ENCODE measurements at places on chromosomes 13 and 19. TPM values are rescaled to one million over a fixed set of nuclear protein-coding genes. Genes with fewer than 3 reads are reported as not detected.

GYS1 gene
- total RNA-seq, result 58.9 TPM

PTH2 gene
- not detected for total RNA-seq

C1QTNF9 gene
- total RNA-seq, result 0.23 TPM

KANK3 gene
- 4.4 TPM for total RNA-seq

EDNRB gene
- not detected for total RNA-seq

TMIGD2 gene
- 32.4 TPM for total RNA-seq

BCL2L12 gene
- total RNA-seq, result 15.6 TPM

ZNF568 gene
- 19.3 TPM for total RNA-seq

ICAM3 gene
- total RNA-seq, result 188 TPM

PSG1 gene
- not detected for total RNA-seq

ERICH6B gene
- not detected for total RNA-seq

SYDE1 gene
- 0.51 TPM for total RNA-seq

NR2F6 gene
- total RNA-seq, result 2.8 TPM

ZNF358 gene
- total RNA-seq, result 8.9 TPM

ELANE gene
- total RNA-seq, result not detected

SCN1B gene
- total RNA-seq, result 1.1 TPM

C13orf46 gene
- total RNA-seq, result 26.8 TPM

IGFL4 gene
- total RNA-seq, result not detected

APC2 gene
- 0.10 TPM for total RNA-seq

AMER2 gene
- total RNA-seq, result not detected

CEACAM20 gene
- not detected for total RNA-seq

CYP4F8 gene
- not detected for total RNA-seq

KCTD15 gene
- 5.9 TPM for total RNA-seq

EXOSC5 gene
- 30.3 TPM for total RNA-seq

CEACAM7 gene
- not detected for total RNA-seq

SLC1A6 gene
- not detected for total RNA-seq

OR7D2 gene
- 1.6 TPM for total RNA-seq

VSTM1 gene
- not detected for total RNA-seq

SERPINE3 gene
- not detected for total RNA-seq

ZNF626 gene
- 9.7 TPM for total RNA-seq

DGKH gene
- 14.6 TPM for total RNA-seq

CD177 gene
- total RNA-seq, result not detected

ACER1 gene
- total RNA-seq, result 2.7 TPM

HSH2D gene
- 24.5 TPM for total RNA-seq

CDADC1 gene
- total RNA-seq, result 13.6 TPM

FGF9 gene
- total RNA-seq, result 3.1 TPM

GRIK5 gene
- total RNA-seq, result 0.26 TPM

SMIM44 gene
- not detected for total RNA-seq

RNF113B gene
- not detected for total RNA-seq

KIR2DL3 gene
- total RNA-seq, result not detected

ASPDH gene
- not detected for total RNA-seq

DCAF15 gene
- 87.9 TPM for total RNA-seq

GJB6 gene
- total RNA-seq, result 5.2 TPM

FLT3LG gene
- 258 TPM for total RNA-seq

CDX2 gene
- total RNA-seq, result 0.35 TPM

C19orf73 gene
- 2.1 TPM for total RNA-seq

KCNN1 gene
- total RNA-seq, result not detected

RAB8A gene
- 70.0 TPM for total RNA-seq

WDR87 gene
- total RNA-seq, result not detected

C19orf12 gene
- 38.7 TPM for total RNA-seq

ERVK3-1 gene
- total RNA-seq, result 72.2 TPM

Data from T-cell (primary cell).